ENCODE measurements at places on chromosomes 11 and 22.

DNA sequence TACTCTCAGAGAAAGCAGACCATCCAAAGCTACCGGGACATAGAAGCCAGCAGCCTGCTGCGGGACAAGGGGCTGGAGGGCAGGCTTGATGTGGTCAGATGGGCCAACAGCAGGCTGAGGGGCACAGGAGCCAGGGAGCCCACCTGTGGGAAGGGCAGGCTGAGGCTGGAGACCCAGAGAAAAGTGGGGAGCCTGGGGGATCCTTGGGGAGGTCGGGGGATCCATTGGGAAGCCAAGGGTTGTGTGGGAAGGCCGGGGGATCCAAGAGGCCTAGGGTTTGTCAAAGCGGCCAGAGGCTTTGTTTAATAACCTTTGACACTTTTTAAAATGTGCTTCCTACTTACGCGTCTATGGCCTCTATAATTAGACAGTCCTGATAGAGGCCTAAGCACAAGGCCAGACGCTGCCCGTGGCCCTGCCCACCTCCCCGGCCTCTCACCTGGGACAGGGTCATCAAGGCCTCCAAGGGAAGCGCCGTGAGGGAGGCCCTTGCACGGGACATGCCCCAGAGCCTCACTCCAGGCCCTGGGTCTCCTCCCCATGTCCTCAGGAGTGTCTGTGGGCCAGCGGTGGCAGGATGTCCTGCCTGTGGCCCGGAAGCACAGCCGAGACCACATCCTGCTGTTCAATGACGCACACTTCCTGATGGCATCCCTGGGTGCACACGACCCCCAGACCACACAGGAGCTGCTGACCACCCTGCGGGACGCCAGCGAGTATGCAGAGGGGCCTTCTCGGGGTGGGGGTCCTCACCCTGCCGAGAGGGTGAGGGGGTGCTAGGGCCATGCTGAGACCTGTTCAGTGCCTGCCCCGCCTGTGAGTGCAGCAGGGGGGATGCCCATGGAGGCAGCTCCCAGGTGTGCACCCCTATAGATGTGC is 8.6 kb upstream of the GTSE1 start:
- DNase-seq: no peak

DNA sequence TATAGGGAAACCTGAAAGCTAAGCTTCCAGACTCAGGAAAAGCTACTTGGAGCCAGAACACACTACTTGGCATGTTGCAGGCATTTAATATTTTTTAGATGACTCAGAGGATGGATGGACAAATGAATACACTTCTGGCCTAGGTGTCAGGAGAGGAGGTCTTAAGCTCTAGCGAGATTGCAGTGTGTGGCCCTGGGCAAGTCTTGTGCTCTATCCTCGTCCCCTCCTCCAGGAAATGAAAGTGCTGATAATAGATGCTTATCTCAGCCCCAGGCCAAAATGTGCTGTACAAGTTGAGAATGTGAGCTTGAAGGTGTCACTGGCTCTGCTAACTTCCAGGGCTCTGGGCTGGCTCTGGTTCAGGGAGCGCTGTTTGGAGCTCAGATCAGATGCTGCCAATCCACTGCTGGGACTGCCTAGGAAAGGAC is 136.3 kb downstream of the PKNOX2 start:
- DNase-seq: no peak

GRCh38 chr11:66477263-66478201 is 2.7 kb upstream of the DPP3 start:
- no peak for DNase-seq

GRCh38 chr11:118048472-118049370 is 28.2 kb upstream of the TMPRSS4 start:
- no peak for DNase-seq

GRCh38 chr11:115126092-115126491 is 378.1 kb downstream of the CADM1 start:
- DNase-seq: no peak

DNA sequence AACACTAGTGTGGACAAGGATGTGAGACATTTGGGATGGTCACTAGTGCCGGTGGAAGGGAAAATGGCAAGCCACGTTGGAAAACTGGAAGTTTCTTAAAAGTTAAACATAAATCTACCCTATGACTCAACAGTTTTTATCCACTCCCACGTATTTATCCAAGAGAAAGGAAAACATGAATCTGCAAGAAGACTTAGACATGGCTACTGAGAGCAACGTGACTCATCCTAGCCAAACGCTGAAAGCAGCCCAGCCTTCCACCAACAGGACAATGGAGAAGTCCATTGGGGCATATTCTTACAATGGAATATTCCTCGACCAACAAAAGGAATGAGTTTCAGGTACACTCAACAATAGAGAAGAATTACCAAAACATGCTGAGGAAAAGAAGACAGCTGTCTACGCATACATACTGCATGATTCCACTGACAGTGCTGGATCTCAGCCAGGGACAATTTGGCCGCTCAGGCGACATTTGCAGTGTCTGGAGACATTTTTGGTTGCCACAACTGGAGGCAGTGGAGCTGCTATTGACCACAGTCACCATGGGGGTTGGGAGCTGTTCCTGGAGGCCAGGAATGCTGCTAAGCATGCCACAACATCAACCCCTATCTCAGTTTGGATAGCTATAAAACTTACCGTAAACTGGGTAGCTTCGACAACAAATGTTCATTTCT is 21.2 kb downstream of the SYT13 start:
- DNase-seq: no peak

- DNase-seq: no peak
Measured at GRCh38 chr22:37378642-37379058, 48.6 kb downstream of the ELFN2 start.

- no peak for DNase-seq
Measured at GRCh38 chr11:14539982-14540421, 19.8 kb upstream of the PSMA1 start.

DNA sequence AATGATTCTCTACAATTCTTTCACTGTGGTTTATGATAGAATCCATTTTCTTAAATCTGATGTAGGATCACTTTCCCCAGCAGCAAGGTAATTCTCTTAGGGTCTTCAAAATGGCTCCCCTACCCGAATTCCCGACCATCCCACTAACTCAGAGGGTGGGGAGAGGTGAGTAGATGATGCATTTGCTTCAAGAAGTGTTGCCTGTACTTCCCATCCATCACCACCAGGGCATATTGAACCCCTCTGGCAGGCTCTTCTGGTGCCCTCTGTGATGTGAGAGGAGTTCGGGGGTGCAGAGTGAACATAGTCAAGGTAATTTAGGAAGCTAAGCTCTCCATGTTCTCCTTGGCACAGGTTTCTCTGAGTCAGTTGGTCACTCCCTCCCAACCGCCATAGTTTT is 52.3 kb downstream of the ZNRF3 start:
- no peak for DNase-seq

DNA sequence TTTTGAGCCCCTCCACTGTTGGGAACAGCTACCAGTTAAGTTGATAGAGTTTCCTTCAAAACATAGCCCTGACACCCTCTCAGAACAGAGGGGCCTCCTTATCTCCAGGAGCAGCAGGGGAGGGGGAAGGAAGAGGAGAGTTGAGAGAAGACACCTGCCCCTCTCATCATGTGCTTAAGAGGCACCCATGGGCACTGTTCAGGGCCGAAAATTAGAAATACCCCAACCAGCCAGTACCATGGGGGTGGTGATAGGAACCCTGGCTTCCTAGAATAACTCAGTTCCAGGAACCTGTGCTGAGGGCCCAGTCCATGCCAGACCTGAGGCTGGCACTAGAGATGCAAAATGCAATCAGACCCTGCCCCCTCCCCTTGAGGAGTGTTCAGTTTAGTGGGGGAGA is 9.3 kb upstream of the GDPD5 start:
- no peak for DNase-seq

DNA sequence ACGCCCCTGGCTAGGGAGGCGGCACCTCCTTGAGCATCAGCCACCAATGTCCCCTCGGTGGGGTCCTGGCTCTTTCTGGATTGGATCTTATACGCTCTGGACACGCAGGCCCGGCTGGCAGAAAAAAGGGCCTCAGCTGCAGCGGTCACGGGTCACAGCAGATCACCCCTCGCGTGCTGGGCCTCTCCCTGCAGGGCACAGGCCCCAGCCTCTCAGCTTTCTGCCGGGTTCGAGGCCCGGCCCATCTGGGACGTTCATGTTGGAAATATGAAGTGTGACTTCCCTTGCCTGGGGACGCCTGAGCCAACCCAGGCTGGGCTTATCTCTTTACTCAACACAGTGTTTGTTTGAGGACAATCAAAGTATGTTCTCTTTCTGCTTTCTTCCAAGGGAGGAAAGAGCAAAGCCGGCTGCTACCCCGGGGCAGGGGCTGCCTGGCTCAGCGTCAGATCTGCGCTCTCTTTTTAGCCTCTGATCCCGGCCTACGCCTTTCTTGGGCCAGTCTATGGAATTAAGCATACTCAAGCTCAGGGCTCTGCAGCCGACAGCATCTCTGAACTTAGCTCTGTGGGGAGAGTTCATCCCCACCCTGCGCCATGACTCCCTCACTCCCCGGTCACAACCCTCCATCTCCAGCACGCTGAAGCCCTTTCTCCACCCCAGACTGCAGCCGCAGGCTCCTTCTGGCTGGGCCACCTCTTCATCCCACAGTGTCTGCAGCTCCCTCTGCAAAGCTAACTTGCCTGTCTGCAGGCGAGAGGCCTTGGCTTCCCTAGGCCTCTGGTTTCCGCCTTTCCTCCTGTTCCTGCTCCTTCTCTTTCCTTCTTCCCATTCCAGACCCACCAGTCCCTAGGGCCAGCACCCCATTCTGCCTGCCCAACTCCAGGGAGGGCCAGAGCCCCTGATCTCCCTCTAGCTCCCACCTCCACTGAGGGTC is 38.8 kb downstream of the ADAMTS15 start:
- DNase-seq: no peak

DNA sequence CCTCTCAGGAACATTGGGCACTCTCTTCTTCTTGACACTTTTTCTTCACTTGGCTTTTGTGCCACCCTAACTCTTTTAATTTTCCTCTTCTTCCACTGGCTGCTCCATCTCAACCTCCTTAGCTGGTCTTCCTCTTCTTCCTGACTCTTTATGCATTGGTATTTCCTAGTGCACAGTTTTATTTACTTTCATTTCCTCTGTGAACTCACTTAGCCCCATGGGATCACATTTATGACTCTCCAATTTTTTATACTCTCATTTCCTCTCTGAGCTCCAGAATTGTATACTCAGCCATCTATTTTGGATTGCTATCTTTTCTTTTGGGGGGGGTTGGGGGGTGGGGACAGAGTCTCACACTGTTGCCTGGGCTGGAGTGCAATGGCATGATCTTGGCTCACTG is 38.5 kb upstream of the LARGE1 start:
- no peak for DNase-seq

DNA sequence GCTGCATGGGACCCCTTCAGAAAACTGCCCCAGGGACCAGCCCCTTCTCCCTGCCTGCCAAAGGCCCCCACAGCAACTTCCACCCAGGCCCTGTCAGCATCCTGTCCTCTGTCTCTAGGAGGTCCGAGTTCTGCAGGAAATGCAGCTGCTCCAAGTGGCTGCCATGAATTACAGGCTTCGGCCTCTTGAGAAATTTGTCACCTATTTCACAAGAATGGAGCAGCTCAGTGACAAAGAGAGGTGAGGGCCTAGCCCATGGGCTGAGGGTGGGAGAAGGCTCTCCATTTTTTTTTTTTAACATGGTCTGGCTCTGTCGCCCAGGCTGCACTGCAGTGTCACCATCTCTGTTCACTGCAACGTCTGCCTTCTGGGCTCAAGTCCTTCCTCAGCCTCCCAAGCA is 7.3 kb downstream of the RGL4 start:
- DNase-seq: no peak

DNA sequence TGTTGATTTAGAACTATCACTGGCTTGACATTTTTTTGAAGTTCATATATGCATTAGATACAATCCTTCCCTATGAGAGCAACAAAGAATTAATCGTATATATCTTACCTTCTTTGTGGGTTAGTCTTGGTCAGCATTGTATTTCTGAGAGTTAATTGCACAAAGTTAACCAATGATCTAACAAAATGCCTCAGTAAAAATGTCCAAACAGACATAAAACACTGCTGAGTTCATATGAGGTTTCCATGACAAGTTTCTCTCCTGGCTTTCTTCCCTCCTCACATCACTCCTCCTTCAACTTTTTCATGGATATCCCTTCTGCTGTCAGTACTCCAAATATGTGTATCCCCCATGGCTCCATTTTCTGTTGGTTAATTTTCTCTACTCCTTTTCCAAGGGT is 9.0 kb downstream of the MAP6 start:
- no peak for DNase-seq

- peak; percentile 40 for DNase-seq
Measured at GRCh38 chr11:125338886-125339811, 156.9 kb downstream of the FEZ1 start.

DNA sequence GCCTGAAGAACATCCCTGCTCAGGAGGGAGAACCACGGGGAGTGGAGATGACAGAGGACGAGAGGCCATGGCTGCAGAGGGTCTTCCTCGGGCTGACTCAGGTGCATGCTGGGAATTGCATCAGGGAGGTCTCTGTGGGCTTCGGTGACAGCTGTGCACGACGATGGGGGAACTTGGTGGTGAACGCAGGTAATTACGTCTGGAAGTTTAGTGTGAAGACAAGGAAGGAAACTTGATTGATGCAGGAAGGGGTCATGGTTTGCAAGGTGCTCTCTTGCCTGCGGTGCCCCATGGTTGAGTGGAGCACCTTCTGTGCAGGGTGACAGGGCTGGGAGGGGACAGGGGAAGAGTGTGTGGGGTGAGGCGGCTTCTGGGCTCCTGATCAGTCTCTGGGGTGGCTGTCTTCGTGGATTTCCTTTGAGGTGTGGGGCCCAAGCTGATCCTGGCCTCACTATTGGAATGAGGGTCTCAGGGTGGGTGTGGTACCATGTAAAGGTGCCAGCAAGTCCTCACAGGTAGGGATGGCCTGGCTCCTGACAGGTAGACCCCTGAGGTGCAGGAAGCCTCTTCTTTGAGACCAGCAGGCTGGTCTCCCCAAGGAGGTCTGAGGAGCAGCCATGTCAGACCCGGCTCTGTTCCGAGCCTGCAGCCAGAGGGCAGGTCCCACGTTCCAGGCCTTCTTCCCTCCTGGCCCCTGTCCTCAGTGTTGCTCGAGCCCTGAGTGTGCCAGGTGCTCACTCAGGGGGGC is 1020.1 kb downstream of the TBC1D22A start:
- no peak for DNase-seq

GRCh38 chr11:30025396-30026139 is 8.7 kb upstream of the KCNA4 start:
- no peak for DNase-seq

DNA sequence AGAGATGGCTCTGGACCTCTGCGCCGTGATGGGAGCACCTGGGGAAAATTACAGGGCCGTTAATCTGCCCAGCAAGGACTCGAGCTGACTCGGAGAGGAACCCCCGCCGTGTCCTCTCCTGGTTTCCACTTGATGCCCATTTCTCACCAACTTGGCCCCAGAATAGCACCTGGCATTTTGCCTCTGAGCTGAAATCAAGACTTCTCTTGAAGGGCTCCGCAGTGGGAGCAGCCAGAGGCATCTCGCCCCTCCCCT is 19.0 kb upstream of the CABP7 start:
- DNase-seq: no peak

GRCh38 chr22:42322562-42322926 is 52.1 kb upstream of the TCF20 start:
- DNase-seq: no peak

GRCh38 chr11:17775507-17776211 is 41.1 kb downstream of the KCNC1 start:
- DNase-seq: no peak

All from activated naive CD4-positive, alpha-beta T cell treated with anti-CD3 and anti-CD28 coated beads, Interleukin-2, amount 50 U/mL, for 72 hours (primary cell).